ENCODE measurements at places on chromosomes 2 and 18. TPM values are rescaled to one million over a fixed set of nuclear protein-coding genes. Genes with fewer than 3 reads are reported as not detected.

Gene KCNIP3
- total RNA-seq = 15.1 TPM

DNA sequence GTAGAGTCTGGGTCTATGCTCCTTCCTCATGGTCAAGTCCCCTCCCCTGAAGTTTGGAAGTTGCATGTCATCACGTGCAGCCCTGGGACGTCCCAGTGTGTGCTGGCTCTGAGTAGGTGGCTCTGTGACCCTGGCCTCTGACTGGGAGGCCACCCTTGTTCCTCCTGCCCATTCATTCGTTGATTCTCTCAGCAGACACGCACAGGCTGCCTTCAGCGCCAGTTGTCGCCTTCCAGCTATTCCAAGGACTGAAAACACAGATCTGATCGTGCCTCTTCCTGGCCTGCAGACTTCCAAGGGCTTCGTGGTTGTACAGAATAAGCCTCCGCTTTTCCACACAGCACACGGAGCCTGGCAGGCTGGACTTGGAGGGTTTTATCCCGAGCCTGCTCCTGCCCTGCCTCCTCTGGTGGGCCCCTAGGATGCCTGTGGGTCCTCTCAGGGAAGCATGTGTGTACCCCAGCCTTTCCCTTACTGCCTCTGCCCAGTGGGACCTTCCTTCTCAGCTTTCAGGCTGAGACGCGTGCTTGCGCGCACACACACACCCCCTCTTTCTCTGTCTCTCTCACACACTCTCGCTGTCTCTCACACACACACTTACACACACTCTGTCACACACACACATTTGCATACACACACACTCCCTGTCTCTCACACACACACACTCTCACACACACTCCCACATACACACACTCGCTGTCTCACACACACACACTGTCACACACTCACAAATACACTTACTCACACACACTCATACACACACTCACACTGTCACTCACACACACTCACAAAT, 17.7 kb downstream of the SH3BP4 start:
- no peaks in the 10 kb centered on the region for H3K36me3 ChIP-seq
- no peaks in the 10 kb centered on the region for H3K27me3 ChIP-seq
- DNase-seq = no peak
- H3K27ac ChIP-seq = no peak overlapping the region
- H3K4me3 ChIP-seq = no peak overlapping the region

DNA sequence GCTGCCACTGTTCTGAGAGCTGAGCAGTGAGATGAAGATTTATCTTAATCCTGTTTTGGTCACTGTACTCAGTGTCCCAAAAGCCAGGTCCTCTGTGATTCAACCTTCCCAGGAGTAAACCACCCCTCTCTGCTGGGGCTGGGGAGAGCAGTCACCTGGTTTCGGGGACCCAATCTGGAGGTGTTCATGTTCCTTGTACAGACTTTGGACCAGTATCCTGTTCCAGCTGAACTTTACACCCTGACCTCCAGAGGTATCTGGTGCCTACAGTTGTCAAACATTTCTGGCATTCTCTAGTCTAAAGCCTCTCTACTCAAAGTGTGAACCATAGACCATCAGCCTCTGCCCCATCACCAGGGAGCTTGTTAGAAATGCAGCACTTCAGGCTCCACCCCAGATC, 22.1 kb downstream of the CERS6 start:
- H3K27ac ChIP-seq = no peak overlapping the region
- H3K36me3 ChIP-seq = no peaks in the 10 kb centered on the region
- DNase-seq = no peak
- no peaks in the 10 kb centered on the region for H3K27me3 ChIP-seq
- H3K4me3 ChIP-seq = no peak overlapping the region
- H3K4me1 ChIP-seq = no peaks in the 10 kb centered on the region

DNA sequence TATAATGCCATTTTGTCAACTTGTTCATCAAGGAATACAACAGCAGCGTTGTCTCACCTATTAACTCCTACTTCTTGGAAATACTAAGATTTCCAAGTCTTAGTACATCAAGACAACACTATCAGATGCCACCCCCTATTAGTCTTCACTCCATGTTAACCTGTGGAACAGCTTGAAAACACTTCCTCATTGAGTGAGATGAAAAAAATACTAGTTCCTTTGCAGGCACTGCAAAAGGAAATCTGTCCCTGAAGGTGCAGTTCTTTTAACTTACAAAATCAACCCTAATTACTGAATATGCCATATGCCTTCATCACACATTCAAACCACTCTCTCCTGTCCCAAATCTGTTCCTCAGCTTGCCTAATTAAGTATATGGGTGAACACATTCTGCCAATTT, 4.0 kb downstream of the CWC22 start:
- no peak overlapping the region for H3K27ac ChIP-seq
- no peaks in the 10 kb centered on the region for H3K27me3 ChIP-seq
- H3K36me3 ChIP-seq = no peaks in the 10 kb centered on the region
- no peaks in the 10 kb centered on the region for H3K4me1 ChIP-seq
- H3K4me3 ChIP-seq = no peak overlapping the region

Gene FNDC4
- 57.3 TPM for total RNA-seq

Gene LONRF2
- 24.9 TPM for total RNA-seq

Data from breast epithelium (tissue), 4 donors.